ENCODE measurements at places on chromosomes 2 and 18. TPM values are rescaled to one million over a fixed set of nuclear protein-coding genes. Genes with fewer than 3 reads are reported as not detected.
A peak's percentile ranks its signal among the peaks of the same experiment; 100 is the strongest.

The NT5DC4 gene
- total RNA-seq, result not detected

The REG1A gene
- total RNA-seq, result not detected

DNA sequence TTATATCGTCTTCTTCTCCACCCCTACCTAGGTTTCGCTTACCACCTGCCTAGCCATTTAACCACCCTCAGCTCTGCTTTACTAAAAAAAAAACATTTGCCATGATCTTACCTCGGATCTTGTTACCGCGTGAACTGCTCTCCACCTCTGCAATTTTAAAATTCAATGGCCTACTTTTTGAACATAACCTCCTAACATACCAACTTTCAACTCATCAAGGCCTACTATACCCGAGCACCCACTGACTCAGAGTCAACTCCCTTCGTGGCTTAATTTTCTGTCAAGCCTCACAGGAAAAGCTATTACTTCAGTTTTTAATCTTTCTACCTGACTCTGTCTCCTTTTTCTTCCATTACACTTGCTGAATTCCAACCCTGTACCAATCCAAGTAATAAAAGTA is 55.7 kb downstream of the ATAD2B start:
- H3K4me1 ChIP-seq, result no peaks in the 10 kb centered on the region
- H3K27ac ChIP-seq, result no peak overlapping the region
- peaks cover 34% of the 10 kb centered on the region for H3K36me3 ChIP-seq
- no peaks in the 10 kb centered on the region for H3K27me3 ChIP-seq

The ADGRF3 gene
- 0.75 TPM for total RNA-seq

DNA sequence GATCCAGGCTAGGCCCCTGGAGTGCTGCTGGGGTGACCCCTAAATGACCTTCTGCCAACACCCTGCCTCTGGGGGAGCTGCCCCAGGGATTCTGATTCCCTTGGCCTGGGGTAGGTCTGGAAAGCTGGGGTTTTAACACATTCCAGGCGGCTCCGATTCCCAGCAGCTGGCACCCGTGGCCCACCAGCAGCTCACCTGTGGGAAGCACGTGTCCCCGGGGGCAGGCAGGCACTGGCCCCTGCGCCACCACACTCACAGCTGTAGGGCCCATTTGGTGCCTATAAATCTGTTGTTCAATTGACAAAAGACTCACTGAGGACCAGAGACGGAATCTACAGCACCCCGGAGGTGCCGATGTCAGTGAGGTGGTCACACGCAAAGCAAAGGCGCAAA is 4.1 kb upstream of the KLHL30 start:
- no peaks in the 10 kb centered on the region for H3K36me3 ChIP-seq
- H3K4me3 ChIP-seq, result no peak overlapping the region
- no peaks in the 10 kb centered on the region for H3K4me1 ChIP-seq
- no peak for DNase-seq
- H3K27me3 ChIP-seq, result no peaks in the 10 kb centered on the region

DNA sequence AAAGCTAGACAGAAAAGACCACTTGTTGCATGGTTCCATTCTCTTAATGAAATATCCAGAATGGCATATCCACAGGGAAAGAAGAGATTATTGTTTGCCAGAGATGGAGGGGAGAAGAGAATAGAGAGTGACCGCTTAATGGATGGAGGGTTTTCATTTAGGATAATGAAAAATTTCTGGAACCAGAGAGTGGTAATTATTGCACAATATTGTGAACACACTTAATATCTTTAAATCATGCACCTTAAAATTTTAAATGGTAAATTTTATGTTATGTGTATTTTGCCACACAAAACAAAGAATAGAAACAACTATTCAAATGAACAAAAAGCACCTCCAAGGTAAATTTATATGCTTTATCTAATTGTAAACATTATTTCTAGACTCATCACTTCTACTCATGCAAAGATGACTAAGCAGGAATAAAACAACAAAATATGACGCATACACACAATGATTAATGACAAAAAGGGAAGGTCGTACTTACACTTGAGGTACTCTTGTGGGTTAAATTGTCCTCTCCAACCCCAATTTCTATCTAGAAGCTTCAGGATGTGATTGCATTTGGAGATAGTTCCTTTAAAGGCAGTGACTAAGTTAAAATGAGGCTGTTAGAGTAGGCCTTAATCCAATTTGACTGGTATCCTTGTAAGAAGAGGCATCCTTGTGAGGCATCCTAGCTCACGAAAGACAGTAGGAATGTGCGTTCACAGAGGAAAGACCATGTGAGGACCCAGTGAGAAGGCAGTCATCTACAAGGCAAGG is 18.7 kb upstream of the DHRS9 start:
- no peak for DNase-seq
- H3K4me3 ChIP-seq, result no peak overlapping the region
- H3K4me1 ChIP-seq, result no peaks in the 10 kb centered on the region
- no peaks in the 10 kb centered on the region for H3K27me3 ChIP-seq

The ERBB4 gene
- total RNA-seq, result 0.34 TPM

DNA sequence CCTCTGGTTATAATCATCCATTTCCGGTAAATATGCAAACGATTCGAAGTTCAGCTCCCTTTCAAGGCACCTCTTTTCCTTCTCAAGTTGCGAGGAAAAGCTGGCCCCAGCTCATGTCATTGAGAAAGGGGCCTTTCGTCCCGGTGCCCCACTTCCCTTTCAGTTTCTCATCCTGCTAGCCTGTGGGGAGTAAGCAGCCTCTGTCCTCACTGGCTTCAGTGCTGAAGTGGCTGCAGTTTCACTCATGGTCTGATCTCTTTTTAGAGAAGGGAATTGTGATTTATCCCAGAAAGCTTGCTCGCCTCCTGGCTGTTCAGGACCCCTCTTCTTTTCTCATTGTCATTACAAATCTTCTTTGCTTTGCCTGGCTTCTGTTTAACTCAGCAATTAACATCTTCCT is 207.5 kb downstream of the NR4A2 start:
- no peak overlapping the region for H3K27ac ChIP-seq
- H3K36me3 ChIP-seq, result no peaks in the 10 kb centered on the region
- no peak overlapping the region for H3K4me3 ChIP-seq
- H3K27me3 ChIP-seq, result no peaks in the 10 kb centered on the region
- H3K4me1 ChIP-seq, result peaks cover 2% of the 10 kb centered on the region
- DNase-seq, result peak; percentile 7

DNA sequence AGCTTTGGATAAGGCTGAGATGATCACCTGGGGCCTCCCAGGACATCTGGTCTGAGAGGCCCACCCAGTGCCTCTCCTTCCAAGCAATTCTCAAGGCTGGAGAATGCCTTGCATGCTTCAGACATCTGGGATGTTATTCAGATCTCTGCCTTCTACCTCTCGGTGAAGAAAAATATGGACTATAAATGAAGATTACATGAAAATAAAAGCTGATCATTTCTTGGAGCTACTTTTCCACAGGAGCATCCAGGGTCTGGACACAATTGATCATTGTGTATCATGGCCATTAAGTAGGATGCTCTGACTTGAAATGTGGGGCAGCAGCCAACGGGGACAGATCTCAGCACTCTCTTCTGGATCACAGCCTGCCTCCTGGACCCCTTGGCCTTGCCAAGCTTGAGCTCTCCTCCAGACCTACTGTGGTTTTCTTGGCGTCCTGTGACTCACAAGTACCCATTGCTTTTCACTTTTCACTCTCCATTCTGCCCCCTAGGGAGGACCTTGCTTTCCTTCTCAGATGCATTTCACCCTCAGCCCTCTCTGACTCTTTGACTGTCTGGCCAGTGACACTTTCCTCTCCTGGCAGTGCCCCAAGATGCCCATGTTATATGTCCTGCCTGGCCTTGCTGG is 203.1 kb downstream of the INSIG2 start:
- H3K27ac ChIP-seq, result no peak overlapping the region
- H3K4me1 ChIP-seq, result no peaks in the 10 kb centered on the region
- H3K36me3 ChIP-seq, result no peaks in the 10 kb centered on the region
- no peaks in the 10 kb centered on the region for H3K27me3 ChIP-seq

DNA sequence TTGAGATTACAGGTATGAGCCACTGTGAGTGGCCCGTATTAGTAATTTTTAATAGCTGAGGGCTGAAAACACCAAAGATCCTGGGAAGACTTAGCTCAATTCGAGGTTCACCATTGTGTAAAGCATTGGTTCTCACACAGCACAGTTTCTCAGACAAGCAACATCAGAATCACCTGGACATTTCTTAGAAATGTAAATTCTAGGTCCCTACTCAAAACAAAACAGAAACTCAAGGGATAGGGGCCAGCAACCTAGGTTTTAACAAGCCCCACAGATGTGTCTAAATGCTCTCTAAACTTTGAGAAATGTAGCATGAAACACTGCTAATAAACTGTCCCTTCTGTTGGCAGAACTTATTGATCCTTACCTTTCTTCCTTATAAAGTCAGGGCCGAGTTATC is 681.2 kb downstream of the RNF144A start:
- DNase-seq, result no peak
- no peaks in the 10 kb centered on the region for H3K4me1 ChIP-seq
- H3K27ac ChIP-seq, result no peak overlapping the region
- no peak overlapping the region for H3K4me3 ChIP-seq
- H3K36me3 ChIP-seq, result no peaks in the 10 kb centered on the region

Data from H1 (cell line).